Activated CD4-positive, alpha-beta T cell treated with anti-CD3 and anti-CD28 coated beads, Interleukin-2, amount 50 U/mL, for 4 hours (primary cell): ENCODE measurements at places on chromosomes 1 and 21.

DNA sequence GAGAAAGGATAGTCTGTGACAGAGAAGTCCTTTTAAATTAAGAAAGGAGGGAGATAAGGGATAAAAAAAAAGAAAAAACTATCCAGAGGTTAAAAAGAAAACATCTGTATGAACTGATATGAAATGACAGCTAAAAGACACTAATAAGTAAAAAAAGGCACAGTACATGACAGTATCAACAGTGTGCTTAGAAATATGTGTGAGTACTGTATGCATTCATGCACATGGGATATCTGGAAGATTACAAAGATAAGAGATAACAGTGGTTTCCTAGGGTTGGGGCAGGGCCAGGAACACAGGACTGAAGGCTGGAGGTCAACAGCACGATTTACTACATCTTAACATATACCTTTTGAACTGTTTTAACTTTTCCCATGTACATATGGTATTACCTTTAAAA lies 13.3 kb downstream of the PTP4A2 start:
- DNase-seq = no peak

DNA sequence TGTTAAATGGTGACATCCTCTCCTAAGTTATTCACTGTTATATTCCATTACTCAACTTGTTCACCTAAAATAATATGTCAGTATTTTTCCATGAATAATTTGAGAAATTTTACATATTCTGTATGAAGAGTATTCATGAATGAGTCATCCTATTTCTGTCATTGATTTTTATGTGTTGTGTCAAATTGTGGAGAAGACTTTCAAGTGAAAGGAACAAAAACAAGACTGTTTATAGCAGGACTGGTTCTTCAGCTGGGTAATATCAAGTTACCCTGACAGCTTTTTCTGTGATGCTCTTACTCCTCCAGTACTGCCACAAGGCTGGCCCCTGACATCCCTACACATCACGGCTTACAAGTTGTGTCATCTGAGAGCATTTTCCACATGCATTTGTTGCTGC lies 847.7 kb downstream of the NCAM2 start:
- DNase-seq = no peak

DNA sequence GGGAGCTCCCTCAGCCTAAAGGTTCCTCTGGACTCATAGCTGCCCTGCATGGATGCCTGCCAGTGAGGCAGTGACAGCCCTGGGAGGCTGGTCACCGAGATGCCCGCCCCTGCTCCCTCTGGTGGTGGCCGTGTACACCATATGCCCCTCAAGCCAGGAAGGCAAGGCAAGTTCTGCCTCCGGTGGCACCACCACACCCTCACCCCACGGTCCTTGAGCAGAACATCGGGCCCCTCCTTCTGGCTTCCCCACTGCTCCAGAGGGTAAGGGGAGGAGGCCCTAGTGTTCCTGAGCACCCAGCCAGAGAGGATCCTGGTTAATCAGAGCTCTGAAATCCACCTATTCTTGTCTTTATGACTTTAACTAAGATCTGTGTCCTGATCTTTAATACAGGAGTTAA lies 1.5 kb upstream of the S100A14 start:
- peak; percentile 44 for DNase-seq

GRCh38 chr1:94851571-94851970 lies 31.4 kb downstream of the SLC44A3 start:
- DNase-seq = no peak

GRCh38 chr1:228392111-228392936 lies 14.3 kb downstream of the TRIM11 start:
- no peak for DNase-seq

GRCh38 chr1:213260311-213261075 lies 209.5 kb downstream of the RPS6KC1 start:
- DNase-seq = no peak

DNA sequence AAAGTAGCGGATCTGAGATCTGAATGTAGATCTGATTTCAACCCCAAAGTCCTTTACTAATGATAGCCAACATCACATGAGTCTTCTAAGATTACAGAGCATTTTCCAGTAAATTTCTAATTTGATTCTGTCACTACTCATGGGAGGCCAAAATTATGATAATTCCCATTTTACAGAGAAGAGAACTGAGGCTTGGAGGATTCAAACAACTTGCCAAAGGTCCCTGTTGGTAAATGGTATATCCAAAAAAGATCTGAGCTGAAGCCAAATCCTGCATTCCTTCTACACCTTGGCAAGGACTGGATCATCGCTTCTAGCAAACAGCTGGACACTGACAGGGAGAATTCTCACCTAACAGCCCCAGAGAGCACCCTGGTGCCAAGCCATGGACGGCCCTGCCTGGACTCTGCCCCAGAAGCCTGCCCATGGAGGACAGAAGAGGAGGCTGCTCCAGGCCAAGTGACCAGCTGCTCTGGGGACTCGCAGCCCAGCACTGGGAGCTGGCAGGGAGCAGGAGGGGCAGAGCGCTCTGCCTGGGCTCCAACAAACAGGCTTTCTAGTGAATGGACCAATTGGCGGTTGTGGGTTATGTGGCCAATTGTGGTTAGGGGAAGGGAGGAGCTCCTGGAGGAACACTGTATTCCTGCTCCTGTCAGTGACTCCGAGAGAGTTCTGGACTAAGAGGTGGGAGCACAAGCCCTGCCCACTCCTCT lies 6.4 kb upstream of the CSF1 start:
- no peak for DNase-seq

- DNase-seq = peak; percentile 20
Measured at GRCh38 chr1:243596431-243597062, 253.5 kb downstream of the AKT3 start.

DNA sequence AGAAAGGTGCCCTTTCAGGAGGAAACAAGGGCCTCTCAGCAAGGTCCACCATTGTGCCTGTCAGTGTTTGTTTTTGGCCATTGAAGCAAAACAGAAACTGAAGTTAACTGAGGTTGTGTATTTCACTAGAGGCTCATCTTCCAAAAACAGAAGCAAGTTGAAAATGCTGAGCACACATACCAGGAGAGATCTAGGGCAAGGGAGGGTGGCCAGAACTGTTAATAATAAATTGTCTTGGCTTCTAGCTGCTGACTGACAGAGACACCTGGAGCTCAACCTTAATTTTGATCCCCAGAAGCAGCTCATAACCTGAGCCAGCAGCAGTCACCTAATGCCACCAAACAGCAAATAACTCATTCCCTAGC lies 5.2 kb downstream of the AGMAT start:
- DNase-seq = no peak

- DNase-seq = no peak
Measured at GRCh38 chr1:84632673-84633434, 57.4 kb downstream of the SSX2IP start.

- DNase-seq = no peak
Measured at GRCh38 chr1:229694053-229694693, 68.1 kb downstream of the URB2 start.

DNA sequence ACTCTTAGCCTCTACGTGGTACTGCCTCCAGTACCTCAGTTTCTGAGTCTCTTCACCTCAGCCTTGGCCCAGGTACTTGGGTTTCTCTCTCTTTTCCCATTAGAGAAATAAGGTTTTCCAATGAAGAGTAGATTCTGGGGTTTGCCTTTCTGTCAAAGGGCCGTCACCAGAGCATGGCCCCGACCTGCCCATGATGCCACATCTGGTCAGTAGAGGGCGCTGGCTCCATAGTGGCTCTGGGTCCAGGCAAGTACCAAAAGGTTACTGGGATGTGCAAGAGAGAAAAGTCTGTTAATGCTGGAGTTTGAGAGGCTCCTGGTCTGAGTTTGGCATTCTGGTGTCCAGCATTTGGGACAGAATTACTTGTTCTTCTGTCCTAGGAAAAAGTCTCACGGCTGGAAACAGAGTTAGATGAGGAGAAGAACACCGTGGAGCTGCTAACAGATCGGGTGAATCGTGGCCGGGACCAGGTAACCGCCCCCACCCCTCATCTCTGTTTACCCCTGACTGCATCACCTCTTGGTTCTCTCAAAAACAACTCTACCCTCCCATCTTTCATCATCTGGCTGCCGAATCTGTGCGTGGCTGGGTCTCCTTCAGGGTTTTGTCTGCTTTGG lies 5.3 kb upstream of the TUFT1 start:
- DNase-seq = peak; percentile 79

GRCh38 chr1:228275430-228276173 lies 67.8 kb downstream of the OBSCN start:
- peak; percentile 92 for DNase-seq

DNA sequence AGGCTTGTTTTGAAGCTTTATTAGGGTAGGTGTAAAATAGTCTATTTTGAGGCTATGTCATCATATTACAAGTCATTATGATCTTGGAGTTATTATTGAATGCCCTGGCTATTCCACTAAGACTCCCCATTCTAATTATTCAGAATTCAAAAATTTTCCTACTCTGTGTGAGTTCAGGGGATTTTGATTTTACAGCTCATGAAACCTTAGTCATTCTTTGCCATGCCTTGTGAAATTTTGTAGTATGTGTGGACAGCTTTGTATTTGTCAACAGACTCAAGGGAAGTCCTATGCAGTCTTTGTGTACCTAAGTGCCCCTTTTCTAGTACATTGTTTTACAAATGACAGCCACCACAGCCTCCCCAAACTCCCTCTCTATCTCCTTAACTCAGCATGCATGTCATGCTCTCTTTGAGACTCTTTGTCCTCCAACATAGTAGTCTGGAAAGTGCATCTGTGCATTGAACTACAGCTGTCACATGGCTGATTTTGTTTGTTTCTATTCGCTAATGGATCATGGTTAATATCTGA lies 28.0 kb downstream of the CD1D start:
- DNase-seq = no peak

GRCh38 chr1:248136811-248137210 lies 8.1 kb upstream of the OR2M5 start:
- DNase-seq = no peak

DNA sequence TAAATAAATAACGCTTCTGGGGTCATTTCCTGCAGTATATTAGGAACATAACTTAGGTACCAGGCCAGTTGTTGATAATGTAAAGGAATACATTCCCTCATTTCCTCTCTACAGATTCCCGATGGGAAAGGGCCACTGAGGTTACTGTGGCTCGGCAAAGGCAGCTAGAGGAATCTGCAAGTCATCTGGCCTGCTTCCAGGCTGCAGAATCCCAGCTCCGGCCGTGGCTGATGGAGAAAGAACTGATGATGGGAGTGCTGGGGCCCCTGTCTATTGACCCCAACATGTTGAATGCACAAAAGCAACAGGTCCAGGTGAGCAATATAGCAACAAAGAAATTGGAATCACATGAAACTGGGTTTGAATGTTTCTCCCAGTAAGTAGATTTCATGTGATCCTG lies 109.6 kb upstream of the BMP8A start:
- no peak for DNase-seq

GRCh38 chr1:36554323-36554628 lies 71.6 kb upstream of the CSF3R start:
- DNase-seq = no peak

DNA sequence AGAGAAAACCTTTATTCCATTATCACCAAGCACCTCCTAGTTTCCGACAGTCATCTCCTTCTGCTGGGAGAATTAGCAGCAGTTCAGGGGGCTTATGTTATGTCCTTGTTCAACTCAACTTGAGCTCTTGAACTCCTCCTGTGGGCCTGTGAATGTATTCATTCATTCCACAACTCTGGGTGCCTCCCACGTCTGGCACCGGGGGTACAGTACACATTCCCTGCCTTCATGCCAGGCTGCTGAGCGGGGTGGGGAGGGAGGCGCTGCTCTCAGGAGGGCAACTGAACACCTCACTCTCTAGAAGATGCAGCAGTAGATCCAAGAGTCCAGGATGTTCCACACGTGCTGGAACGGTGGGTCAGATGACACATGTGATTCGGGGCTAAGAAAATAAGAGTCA lies 4.3 kb upstream of the MX2 start:
- DNase-seq = no peak

DNA sequence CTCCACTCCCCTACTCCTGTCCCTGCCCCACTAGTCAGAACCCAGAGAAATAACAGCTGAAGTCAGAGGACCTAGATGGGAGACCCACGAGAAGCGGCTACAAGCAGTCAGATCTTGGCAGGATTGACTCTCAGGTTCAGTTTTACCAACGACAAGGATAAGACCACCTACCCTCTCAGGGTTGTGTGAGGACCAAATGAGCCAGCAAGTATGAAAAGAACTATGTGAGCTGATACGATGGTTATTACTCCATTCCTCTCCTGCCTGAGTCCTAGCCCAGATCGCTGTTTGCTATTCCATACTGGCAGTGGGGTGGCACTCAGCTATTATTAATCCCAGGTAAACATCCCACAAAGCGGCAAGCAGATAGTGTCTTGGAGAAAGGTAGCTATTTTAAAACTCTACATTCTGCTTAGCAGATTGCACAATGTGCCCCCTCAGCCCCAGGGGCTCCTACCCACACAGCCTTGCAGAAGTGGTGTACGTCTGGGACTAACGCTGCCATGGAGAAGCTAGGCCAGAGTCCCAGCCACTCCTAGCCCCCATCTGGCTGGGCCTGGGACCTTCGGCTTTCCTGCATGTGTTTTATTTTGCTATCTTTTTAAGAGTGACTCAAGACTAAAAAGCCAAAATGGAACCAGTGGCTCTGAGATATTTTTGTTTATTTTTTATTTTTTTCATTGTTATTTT lies 58.9 kb downstream of the CD46 start:
- no peak for DNase-seq

GRCh38 chr1:31571340-31572295 lies 4.7 kb upstream of the TINAGL1 start:
- DNase-seq = no peak

GRCh38 chr1:60831780-60832179 lies 250.6 kb upstream of the NFIA start:
- no peak for DNase-seq

DNA sequence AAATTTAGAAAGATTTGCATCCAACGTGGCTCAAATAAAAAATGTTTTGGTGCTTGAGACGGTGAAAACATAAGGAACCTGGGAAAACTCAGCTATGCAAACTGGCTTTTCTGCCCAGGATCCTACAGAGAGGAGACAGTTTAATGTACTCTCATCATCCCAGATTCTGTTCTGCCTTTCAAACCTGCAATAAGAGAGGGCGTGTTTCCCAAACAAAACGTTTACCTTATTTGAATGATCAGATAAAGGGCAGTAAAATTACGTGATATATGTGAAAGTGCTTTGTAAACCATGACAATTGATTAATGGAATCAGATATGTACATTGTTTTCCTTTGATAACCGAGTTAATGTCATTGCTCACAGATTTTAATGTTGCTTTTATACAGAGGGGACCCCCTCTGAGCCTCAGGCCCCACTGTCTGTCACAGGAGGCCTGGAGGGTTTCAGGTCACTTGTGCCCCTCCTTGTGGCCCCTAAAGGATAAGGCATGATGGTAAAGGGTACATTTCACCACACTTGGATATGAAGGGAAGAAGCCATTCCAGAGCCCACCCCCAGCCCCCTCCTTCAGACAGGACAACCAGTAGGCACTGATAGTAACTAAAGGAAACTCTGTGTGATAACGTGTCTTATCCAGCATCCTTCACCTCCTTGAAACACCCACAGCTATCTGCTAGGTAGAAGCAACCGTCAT lies 157.6 kb downstream of the EDEM3 start:
- DNase-seq = no peak

DNA sequence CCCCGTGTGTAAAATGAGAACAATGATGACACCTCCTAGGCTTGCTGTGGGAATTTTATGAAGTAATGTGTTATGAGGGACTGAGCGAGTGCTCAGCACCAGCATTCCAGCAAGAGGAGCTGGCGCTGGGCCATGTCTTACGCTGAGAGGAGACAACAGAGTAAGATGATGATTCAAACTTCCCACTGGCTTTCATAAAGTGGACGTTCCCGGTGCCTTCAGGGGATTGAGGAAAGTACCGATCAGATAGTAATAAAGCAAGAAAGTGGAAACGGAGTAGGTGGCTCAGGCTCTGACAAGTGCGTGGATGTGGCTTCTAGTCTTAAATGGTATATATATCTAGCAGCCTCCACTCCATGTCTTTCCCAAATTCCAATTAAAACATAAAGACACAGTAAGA lies 23.8 kb downstream of the EPHA10 start:
- no peak for DNase-seq

GRCh38 chr1:204660509-204660908 lies 25.0 kb downstream of the LRRN2 start:
- no peak for DNase-seq
